HepG2 (cell line): ENCODE measurements at places on chromosomes 11 and 22. TPM values are rescaled to one million over a fixed set of nuclear protein-coding genes. Genes with fewer than 3 reads are reported as not detected.

GRCh38 chr11:70078095-70078780 is at the start of gene ANO1:
TSS of gene ANO1 (plus strand) at chr11:70078317. CDS start at chr11:70078607, 290 bp downstream.
- no peak for DNase-seq

- no peak for DNase-seq
Observed at GRCh38 chr11:46100670-46101069, 20.6 kb downstream of the PHF21A start.

DNA sequence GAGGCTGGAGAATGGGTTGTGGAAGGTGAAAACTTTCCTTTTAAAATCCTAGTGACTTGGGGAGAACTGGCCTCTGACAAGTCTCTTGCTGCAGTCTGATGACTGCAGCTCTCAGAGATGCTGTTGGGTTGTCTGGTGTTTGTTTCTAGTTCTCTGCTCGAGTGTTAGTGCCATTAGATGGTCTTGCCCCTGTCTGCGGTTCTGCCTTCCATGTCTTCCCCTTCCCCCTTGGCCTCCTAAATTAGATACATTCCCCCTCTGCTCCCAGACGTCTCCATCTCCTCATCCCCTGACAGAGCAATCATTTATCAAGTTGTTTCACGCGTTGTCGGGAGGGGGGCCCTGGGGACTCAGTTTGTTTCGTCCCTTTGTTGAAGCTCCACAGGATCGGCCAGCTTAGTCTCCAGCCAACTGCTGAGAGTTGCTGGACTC is 67.7 kb downstream of the CECR2 start:
- no peak for DNase-seq

DNA sequence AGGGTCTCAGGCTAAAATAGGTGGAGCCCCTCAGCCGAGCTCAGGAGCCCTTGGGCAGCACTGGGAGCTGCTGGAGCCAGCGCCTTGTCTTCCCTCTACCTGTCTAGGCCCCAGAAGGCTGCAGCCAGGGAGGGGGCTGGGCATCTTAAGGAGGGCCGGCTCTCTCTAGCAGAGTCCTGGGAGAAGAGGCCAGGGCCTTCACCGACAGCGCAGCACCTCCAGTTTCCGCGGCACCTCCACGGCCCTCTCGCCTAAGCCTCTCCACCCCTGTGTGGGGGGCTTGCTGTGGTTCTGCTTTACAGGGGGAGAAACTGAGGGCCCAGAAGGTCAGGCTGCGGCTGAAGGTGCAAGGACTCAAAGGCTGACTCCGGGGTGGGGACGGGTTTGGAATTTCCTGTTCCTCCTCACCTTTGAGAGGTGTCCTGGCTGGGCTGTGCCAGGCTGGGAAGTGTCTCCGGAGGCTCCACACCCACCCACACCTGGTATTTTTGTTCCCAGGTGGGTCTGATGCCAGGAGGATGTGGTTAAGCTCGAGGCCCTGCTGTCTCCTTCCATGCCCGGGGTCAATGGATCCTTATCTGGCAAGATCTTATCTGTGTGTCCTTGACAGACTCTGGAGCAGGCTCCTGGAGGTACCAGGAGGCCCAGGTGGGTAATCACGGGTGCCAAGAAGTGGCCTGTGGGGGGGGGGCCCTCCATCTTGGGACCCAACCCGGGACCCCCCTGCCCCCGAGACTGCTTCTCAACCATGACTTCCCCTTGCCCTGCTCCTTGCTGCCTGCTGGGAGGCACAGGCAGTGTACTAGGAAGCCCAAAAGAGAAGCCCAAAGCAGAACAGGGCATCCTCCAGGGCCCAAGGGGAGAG is 95.3 kb upstream of the FGF3 start:
- DNase-seq, result no peak

- DNase-seq, result peak; percentile 46
Observed at GRCh38 chr11:129695571-129696308, 119.9 kb upstream of the TMEM45B start.

DNA sequence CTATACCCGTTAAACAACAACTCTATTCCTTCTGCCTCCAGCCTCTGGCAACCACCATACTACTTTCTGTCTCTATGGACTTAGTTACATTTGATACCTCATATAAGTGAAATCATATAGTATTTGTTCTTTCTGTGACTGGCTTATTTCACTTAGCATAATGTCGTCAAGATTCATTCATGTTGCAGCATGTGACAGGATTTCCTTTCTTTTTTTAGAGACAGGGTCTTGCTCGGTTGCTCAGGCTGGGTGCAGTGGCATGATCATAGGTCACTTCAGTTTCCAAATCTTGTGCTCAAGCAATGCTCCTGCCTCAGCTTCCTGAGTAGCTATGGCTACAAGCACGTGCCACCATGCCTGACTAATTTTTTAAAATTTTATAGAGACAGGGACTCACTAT is 29.4 kb upstream of the SORL1 start:
- DNase-seq, result no peak

DNA sequence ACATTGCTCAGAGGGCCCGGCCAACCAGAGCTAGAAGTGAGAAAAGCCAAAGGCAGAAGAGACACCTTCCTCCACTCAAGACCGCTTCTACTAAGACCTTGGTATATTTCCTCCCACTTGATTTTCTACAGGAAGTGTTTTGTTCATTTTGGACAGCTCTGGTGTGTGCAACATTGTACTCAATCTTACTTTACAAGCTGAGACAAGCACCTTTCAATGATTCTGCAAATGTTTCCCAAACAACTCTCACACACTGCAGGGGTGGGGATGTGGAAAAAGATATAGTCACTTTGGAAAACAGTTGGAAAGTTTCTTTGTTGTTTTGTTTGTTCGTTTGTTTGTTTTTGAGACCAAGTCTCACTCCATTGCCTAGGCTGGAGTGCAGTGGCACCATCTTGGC is 15.7 kb downstream of the MYO18B start:
- no peak for DNase-seq

DNA sequence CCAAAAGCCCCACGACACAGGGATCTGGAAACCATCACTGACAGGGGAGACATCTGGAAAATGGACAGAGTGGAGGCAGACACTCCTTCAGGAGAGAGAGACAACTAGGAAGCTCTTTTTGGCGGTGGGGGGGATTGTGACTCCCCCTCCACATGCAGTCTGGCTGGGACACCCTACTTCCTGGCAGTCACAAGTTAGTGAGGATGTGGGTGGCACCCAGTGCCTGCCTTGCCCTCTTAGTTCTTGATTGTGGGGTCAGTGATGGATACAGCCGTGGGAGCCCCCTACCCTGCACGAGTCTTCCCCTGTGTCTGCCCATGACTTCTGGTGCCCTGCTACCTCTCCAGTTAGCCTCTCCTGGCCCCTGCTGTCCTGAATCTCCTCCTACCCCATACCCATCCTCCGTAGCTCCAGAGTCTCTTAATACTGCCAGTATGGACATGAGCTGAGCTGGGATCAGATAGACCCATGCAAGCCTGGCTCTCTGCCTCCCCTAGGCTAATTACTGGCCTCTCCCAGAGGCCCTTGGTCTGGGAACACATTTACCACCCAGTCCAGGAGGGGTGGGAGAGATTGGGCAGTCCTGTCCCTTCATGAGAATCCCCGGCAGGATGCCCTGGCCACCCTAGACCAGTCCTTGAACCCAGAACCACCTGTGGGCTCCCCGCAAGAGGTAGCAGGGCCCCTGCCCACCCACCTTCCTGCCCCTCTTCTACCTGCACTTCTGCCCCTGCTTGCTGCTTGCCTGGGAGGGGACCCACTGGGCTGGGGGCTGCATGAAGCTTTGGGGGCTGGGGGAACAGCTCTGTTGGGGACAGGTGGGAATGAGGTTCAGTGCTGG is 22.8 kb downstream of the RHBDD3 start:
- no peak for DNase-seq

DNA sequence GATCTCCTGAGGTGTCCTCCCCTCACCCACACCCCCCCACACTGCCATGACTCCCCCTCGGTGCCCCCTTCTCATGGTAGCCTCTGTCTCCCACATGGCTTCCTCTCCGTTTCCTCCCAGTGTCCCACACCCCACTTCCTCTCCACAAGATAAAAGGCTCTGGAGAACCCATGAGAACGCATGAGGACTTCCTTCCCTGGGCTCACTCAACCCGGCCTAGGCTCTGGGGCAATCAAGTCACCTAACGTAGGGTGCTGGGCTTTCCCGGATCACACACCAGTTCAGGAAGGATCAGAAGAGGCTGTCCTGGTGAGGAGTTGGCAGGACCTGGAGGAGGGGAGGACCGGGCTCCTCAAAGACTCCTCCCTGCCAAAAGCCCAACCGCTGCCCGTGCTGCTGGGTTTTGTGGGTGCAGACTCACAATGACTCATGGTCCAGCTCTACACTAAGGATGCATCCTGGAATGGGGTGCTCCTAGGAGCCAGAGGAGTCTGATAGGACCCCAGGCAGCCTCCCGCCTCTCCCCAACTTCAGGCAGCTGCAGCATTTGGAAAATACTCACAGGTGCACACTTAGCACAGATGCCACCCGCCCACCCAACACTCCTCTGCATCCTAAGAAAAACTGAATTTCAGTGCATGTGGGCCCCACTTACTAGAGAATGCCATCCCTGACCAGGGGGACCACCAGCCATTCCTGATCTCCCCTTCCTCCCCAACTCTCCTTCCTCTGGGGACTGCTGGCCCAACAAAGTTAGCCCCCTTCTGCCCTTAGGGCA is 21.0 kb downstream of the SLC22A12 start:
- DNase-seq, result no peak

GRCh38 chr11:20407344-20407743 is 19.8 kb downstream of the PRMT3 start:
- no peak for DNase-seq

DNA sequence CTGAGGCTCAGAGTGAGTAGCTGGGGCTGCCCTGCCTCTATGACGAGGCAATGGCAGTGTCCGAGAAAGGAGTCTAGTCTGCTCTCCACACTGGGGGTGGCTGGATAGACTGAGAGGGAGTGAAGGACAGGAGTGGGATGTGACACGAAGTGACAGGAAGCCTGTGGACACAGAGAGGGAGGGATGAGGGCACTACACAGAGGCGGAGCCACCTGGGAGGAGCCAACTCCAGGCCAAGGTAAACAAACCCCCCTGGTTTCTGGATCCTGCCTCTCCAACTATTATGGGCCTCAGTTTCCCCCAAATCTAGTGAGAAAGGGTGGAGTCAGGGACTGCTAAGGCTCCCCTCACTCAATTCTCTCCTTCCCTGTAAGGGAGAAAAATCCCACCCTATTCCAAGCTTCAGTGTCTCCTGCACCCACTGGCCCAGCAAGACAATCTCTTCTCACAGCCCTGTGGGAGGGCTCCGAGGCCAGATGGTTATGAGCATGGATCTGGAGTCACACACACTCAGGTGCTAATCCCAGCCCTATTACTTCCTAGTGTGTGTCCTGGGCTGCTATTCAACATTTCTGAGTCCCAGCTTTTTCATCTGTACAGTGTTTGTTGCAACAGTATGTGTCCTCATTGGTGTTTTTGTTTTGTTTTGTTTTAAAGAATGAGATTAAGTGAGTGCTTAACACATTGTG is 24.9 kb downstream of the ASPHD2 start:
- no peak for DNase-seq

DNA sequence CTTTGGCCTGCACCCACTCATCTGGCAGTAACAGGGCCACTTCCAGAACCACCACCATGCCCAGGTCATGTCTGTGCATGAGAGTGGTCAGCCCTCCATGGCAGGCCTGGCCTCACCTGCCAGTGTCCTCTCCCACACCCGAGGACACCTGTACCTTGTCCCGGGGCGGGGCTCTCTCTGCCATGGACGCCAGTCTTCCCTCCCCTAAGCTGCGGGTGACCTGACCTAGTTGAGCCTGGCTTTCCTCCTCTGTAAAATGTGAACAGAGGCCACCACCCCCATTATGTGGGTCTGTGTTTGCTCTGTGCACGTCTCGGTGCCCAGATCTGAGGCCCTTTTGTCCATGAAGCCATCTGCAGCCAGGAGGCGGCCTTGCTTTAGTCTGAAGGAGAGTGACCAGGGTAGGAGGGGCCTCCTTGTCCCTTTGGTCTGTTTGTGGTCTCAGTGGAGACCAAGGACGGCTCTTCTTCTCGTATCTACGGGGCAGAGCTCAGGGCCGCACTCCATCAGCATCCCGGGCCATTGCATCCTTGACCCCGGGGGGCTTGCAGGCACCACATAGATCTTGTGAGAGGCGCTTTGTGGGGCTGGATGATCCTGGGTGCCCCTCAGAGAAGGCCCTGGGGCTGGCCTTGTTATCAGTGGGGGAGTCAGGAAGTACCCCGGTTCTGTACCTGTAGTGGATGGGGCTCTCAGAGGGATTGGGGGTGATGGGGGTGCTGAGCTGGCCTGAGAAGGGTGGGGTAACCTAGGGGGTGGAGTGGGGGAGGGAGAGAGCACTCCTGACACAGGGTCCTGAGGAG is 121.6 kb downstream of the KCNQ1 start:
- DNase-seq, result no peak

GRCh38 chr11:82996966-82997606 is 74.6 kb downstream of the RAB30 start:
- DNase-seq, result no peak

- no peak for DNase-seq
Observed at GRCh38 chr11:130197386-130198035, 37.9 kb downstream of the ST14 start.

DNA sequence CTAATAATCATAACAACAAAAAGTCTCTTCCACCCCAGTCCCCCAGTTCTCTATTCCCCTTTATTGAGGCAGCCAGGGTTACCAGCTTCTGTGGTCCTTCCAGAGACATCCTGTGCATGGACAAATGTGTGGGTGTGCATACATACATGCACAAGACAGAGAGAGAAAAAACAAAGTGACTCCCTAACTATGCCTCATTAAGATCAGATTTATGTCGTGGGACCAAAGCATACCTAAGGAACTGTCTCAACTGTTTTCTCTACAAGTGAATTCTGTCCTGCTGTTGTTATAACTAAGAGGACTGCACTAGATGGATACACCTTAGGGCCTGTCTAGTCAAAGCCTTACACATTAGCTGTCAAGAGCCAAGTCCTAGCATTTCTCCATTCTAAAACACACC is 106.7 kb downstream of the MRTFA start:
- no peak for DNase-seq

GRCh38 chr11:124751741-124752470 is at the start of gene VSIG2:
TSS of gene VSIG2 (minus strand) at chr11:124752255. CDS start at chr11:124752137, 118 bp downstream.
- DNase-seq, result no peak

GRCh38 chr22:36424901-36425579 is 37.3 kb upstream of the MYH9 start:
- no peak for DNase-seq

DNA sequence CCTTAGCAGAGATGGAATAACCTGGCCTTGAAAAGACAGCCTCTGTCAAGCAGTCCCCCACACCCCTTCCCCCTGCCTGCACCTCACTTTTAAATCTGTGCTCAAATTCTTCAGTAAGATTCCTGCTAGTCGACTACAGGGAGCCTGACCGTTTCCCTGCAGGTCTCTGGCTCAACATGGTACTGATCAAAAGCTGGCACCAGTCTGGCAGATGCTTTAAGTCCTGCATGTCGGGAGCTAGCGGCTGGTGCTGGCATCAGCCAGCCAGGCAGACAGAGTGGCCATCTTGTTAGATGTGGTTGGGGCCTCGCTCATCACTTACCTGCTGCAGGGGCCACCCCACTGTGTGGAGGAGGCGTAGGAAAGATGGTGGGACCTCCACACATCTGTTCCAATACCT is 204.4 kb upstream of the SORL1-AS1 start:
- no peak for DNase-seq

GRCh38 chr11:65211293-65212105 is 29.8 kb downstream of the CAPN1 start:
- DNase-seq, result no peak

The MIOX gene
- 1.2 and 1.5 TPM in 2 replicates for total RNA-seq

The KRTAP5-5 gene
- not detected in 2 replicates for total RNA-seq

The NOX4 gene
- not detected in 2 replicates for total RNA-seq

The CDC42EP2 gene
- total RNA-seq, result 2.5 and 7.1 TPM in 2 replicates

The LRRN4CL gene
- total RNA-seq, result 0.11 TPM in 1 of 2 replicates, not detected in the other

The OR8A1 gene
- total RNA-seq, result not detected in 2 replicates

The CHRM4 gene
- total RNA-seq, result 0.13 TPM in 1 of 2 replicates, not detected in the other

The CDC42EP1 gene
- total RNA-seq, result 25.4 and 29.5 TPM in 2 replicates

The RASSF10 gene
- total RNA-seq, result not detected in 2 replicates

The SLC5A4 gene
- total RNA-seq, result not detected in 2 replicates

The TNNI2 gene
- 7.2 and 8.5 TPM in 2 replicates for total RNA-seq

The RANGAP1 gene
- total RNA-seq, result 71.7 and 83.9 TPM in 2 replicates

The FGF3 gene
- total RNA-seq, result not detected in 2 replicates
